ENCODE measurements at places on chromosomes 3 and 15.
A peak's percentile ranks its signal among the peaks of the same experiment; 100 is the strongest.

DNA sequence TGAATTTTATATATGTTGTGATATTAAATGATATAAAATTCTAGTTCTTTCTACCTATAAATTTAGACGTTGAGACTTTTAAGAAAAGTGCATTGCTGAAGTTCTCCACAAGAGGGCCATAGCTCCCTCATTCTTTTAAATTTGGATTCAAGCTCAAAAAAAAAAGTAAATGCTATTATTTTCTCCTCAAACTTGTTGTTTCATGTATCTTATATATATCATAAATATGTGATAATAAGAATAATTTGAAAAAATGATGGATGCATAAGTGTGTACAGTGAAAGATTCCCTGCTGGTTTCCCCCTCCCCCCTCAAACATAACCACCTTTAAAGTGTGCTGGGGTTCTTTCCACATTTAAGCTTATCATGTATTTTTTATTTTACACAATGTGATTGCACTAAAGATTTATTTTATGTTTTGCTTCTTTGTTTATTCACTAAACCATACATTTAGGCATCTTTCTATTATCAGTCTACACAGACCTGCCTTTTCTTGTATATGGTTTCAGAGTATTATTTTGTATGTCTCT lies 769.4 kb upstream of the GOLIM4 start:
- no peak for DNase-seq

DNA sequence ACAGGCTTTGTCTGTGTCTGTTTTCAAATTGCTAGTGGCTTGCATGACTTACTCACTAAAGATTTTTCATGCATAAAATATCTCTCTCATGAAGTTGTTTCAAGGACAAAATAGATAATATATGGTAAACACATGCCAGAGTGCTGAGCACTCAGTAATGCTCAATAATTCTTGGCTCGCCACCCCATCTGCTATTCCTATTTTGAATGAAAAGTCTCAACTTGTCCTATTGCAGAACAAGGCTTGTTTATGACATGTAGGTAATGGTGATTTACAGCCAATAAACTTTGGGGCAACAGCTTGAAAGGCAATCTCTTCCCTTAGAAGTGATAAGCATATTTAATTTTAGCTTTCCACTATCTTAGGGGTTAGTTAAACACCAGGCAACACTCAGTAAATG lies 789.0 kb upstream of the ROBO1 start:
- no peak for DNase-seq

DNA sequence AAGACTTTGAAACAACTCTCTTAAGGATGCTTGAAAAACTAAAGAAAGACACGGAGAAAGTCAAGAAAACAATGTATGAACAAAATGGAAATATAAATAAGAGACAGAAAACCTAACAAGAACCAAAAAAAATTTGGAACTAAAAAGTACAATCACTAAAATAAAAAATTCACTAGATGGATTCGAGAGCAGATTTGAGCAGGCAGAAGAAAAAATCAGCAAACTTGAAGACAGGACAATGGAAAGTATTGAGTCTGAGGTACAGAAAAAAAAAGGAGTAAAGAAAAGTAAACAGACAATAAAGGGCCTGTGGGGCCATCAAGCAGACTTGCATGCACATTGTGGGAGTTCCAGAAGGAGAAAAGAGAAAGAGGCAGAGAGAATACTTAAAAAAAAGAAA lies 13.4 kb upstream of the CDAN1 start:
- DNase-seq: no peak

DNA sequence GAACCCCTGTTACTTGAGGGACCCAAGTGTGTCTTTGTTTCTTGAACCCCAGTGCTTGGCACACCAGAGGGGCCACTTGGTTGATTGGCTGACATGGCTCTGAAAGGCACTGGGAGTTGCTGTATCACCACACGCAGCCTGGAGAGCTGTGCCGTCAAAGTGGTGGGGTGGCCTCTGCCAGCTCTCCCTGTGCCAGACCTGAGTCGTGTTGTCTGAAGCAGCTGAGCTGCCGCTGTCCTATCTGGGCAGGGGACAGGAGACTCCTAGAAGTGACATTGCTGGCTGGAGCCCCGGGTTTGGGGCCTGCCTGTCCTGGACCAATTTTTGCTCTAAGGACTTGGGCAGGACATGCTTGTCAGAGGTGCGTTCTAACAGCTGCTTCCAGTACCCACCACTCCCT lies 5.5 kb upstream of the SNX22 start:
- DNase-seq: no peak

GRCh38 chr3:36172699-36173098 lies 207.6 kb upstream of the STAC start:
- no peak for DNase-seq

- no peak for DNase-seq
Measured at GRCh38 chr3:12107071-12107713, 51.5 kb downstream of the TIMP4 start.

GRCh38 chr3:169634618-169635236 lies 28.8 kb downstream of the MECOM start:
- no peak for DNase-seq

- DNase-seq: no peak
Measured at GRCh38 chr3:8978551-8978950, 15.3 kb upstream of the RAD18 start.

DNA sequence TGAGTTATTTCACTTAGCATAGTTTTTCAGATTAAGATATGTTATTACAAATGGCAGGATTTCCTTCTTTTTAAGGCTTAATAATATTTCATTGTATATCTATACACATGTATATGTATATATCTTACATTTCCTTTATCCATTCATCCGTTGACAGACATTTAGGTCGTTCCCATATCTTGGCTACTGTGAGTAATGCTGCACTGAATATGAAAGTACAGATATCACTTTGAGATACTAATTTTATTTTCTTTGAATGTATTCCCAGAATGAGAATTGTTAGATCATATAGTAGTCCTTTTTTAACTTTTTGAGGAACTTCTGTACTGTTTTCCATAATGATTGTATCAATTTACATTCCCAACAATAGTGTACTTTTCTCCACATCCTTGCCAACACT lies 270.4 kb downstream of the NAALADL2 start:
- DNase-seq: no peak

DNA sequence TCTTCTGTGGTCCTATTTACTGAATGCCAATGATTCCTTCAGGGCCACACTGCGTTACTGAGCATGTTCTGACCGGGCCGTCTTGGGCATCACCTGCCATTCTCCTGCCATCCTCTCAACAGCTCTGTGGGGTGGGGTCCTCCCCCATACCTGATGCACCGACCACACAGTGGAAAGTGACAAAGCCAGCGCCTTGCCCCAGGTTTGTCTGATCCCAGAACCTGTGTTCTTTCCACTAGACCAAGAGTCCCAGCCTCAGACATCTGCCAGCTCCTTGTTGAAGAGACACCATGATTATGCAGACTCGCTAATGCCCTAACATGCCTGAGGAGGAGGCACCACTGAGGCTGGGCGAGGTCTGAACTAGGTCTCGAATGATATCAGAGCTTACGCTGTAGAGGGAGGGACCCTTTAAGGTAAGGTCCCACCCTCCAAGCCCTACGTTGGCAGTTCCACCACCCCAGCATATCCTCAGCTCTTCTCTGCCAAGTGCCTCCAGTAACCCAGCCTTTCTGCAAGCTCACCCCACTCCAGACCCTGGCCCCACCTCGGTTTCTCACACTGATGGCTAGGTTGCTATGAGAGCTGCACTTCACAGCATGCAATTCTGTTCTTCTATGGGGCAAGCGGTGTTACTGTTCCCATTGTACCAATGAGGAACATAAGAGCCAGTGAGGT lies 29.8 kb upstream of the PLXNA1 start:
- no peak for DNase-seq

DNA sequence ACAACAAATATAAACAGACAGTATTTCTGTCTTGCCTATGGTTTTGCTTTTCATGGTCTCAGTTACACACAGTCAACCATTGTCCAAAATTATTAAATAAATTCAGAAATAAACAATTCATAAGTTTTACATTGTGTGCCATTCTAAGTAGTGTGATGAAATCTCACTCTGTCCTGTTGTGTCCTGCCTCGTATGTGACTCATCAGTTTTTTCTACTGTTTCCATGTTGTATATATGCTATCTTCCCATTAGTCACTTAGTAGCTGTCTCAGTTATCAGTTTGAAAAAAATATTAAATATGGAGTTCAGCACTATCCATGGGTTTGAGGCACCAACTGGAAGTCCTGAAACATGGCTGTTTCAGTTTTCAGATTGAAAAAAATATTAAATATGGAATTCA lies 282.4 kb upstream of the GRM7 start:
- DNase-seq: no peak

DNA sequence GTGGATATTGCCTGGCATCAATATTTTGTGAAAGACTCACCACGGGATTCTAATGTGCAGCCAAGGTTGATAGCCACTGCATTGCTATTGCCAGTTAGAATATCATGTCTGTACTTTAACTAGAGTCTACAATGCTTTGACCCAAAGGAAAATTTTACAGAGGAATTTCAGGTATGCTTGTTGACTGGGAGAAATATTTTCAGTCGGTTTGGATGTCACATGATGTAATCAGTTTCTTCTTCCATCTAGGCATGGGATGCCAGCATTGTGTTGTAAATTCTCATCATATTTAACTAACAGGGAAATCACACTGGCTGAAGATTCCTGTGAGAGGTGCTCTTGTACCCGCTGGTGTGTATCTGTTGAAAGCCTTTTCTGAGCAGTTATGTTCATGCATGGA lies 508.9 kb upstream of the ADAMTS9 start:
- no peak for DNase-seq

GRCh38 chr15:99326235-99326634 lies 75.0 kb downstream of the LRRC28 start:
- no peak for DNase-seq

DNA sequence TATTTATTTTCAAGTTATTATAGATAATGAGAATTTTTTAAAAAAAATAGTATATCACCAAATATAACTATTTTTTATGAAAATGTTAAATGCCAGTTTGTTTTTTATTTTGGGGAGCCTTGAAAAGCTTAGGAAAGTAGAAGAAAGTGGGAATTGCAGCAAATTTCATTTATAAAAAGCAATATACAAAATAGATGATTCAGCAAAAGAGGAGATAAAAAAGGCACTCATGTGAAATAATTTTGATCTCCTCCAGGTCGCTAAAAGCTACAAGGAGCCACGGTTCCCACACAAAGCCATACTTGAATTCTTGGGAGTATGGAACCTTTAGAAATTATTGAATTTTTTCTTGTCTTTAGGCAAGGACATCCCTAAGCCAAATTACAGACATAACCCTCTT lies 625.0 kb upstream of the SGO1 start:
- no peak for DNase-seq

GRCh38 chr3:188683032-188683521 lies 488.7 kb upstream of the TPRG1 start:
- peak; percentile 50 for DNase-seq

DNA sequence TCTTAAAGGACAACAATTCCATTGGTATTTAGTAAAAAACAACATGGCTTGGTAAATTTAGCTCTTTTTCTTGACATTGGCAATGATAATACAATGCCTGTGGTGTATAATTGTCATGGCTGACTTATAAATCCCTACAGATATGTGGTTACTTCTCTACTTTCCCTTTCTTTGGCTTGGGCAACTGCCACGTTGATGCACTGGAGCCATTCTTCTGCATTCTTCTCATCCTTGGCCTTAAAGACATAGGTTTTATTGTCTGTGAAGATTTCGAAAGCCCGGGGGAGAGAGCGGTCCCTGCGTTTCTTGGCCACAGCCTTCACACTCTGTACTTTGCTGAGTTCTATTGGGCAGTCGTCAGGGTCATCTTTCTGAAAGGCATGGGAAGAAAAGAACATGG lies 101.1 kb upstream of the CCNL1 start:
- peak; percentile 75 for DNase-seq

DNA sequence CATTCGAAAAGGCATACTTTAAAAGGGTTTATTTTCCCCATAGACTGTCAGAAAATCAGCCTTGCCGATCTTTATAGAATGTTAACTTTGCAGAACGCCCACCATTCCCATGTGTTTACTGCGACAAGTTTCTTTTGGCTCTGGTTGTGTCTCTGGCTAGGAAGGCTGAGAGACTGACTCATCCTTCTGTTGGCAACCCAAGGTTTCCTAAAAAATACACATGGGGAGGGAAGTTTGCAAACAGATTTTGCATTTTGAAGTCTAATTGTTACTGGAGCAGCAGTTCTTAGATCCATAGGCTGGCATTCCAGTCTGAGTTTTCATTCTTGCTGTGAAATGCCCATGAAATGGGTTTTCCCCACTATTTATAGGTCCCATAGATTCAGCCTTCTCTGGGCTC lies 37.9 kb upstream of the MINAR1 start:
- DNase-seq: no peak

DNA sequence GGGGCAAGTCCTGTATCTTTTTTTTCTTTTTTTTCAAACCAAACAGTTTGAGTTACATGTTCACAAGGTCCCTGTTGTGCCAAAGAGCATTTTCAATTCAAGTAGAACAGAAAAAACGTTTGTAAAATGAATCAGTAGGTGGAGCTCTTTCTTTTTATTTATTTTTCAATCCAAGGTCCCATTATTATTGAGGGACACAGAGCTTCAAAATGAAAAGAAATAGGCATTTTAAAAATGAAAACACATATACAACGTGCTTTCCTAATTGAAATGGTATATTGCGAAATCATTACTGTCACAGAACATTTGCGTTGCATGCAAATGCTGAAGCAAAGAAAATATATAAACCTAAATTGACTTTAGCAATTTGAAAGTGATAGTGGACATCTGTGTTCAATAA lies 711.0 kb downstream of the MECOM start:
- peak; percentile 1 for DNase-seq

GRCh38 chr3:10653241-10653640 lies 147.9 kb upstream of the ATP2B2 start:
- no peak for DNase-seq

DNA sequence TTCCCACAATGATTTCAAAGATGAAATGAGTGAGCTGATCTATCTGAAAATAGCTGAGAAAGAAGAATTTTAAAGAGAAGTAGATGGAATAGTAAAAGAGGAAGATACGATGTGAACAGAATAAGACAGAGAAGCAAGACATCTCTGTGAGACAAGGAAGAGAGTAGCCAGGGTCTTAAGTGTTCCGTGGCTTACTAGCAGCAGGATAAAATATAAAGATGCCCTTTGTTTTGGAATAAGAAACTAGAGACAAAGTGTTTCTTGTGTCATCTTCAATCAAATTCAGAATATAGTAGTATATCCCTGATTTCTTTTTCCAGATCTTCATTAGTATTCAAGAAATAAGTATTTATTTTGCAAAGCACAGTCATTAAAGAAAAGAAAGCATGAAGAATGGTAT lies 281.0 kb upstream of the NECTIN3 start:
- DNase-seq: no peak
